CD4-positive, CD25-positive, alpha-beta regulatory T cell (primary cell): ENCODE measurements at places on chromosomes 7 and 10. TPM values are rescaled to one million over a fixed set of nuclear protein-coding genes. Genes with fewer than 3 reads are reported as not detected.

DNA sequence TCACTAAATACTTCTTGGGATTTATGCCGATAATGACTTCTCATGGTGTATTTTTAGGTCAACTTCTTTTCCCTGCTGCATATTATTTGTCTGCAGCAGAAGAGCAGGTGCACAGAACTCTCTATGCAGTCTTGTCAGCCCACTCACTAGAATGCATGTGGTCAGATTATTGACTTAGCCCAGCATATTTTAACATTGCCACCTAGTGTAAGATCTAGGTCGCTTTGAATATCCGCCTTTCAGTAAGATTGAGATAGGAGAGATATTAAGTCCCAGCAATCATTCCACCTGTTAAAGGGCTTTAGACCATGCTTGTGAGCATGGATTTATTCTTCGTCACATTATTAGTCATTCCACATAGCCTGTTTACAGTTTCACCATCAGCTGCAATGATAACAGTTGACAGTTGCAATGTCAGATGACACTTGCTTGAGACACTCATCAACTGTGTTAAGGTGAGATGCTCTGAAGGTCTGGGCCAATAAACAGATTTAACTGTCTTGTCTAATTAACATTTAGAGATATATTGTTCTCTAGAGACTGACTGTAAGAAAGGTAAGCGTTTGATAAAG is 491.7 kb downstream of the ARL4A start:
- no peak for DNase-seq
- no peak overlapping the region for H3K27ac ChIP-seq
- H3K27me3 ChIP-seq: no peaks in the 10 kb centered on the region
- H3K36me3 ChIP-seq: no peaks in the 10 kb centered on the region
- no peak overlapping the region for H3K4me3 ChIP-seq
- no peaks in the 10 kb centered on the region for H3K4me1 ChIP-seq

- H3K36me3 ChIP-seq: no peaks in the 10 kb centered on the region
- no peaks in the 10 kb centered on the region for H3K4me1 ChIP-seq
- no peaks in the 10 kb centered on the region for H3K27me3 ChIP-seq
These were observed 679.2 kb downstream of the SDK1 start for GRCh38 chr7:3980300-3980643.

DNA sequence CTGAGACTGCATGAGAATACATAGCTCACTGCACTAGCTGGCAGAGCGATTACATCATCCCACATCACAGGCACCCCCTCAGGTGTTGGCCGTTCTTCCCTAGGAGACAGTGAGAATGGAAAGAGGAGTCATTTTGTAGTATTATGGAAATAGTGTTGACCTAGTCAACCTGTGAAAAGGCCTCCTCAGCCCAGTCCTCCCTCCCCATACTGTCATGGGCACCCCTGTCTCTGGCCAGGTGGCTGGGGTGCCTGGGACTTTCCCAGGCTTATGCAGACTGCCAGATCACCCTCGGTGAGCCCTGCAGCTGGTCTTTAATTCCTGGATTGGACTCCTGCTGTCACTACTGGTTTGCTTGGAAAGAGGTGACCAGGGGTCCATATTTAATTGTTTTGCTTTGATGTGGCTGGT is 4.0 kb downstream of the INPP5A start:
- no peaks in the 10 kb centered on the region for H3K27me3 ChIP-seq
- H3K4me3 ChIP-seq: no peak overlapping the region
- H3K27ac ChIP-seq: no peak overlapping the region
- H3K4me1 ChIP-seq: peaks cover 68% of the 10 kb centered on the region
- DNase-seq: no peak
- H3K36me3 ChIP-seq: no peaks in the 10 kb centered on the region

- no peaks in the 10 kb centered on the region for H3K27me3 ChIP-seq
These were observed 324.2 kb downstream of the SH2D4B start for GRCh38 chr10:80861882-80862281.

DNA sequence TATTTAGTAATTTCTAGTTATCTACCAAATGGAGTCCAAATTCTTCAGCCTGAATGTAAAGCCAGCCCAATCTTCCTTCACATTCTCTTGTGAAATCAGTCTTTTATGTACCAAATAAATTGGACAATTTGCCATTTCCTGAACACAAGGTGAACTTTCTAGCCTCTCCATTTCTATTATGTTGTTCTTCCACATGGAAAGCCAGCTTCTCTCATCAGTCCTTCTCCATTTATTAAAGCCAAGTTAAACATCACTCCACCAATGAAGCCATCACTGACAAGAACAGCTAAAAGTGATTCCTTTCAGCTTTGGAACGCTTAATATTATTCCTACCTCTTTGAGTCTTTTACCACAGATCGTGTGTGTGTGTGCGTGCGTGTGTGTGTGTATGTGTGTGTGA is 88.4 kb downstream of the VPS41 start:
- H3K36me3 ChIP-seq: peaks cover 25% of the 10 kb centered on the region
- no peak overlapping the region for H3K4me3 ChIP-seq
- DNase-seq: no peak
- no peaks in the 10 kb centered on the region for H3K27me3 ChIP-seq
- no peak overlapping the region for H3K27ac ChIP-seq

DNA sequence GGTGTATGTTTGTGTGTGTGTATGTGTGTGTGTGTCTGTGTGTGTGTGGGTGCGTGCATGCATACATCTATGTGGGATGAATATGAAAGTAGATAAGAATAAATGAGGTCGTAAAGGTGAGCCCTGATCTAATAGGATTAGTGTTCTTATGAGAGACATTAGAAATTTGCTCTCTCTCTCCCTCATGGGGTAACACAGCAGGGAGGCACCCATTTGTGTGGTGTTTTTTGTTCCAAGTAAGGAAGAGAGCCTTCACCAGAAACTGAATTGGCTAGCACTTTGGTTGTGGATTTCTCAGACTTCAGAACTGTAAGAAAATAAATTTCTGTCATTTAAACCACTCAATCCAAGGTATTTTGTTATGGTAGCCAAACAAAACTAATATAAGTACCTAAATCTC is 353.7 kb upstream of the CHRM2 start:
- no peak for DNase-seq
- no peaks in the 10 kb centered on the region for H3K4me1 ChIP-seq
- no peak overlapping the region for H3K4me3 ChIP-seq
- H3K36me3 ChIP-seq: no peaks in the 10 kb centered on the region
- no peak overlapping the region for H3K27ac ChIP-seq

GRCh38 chr7:143479055-143479766 is 1.5 kb downstream of the TAS2R41 start:
- no peaks in the 10 kb centered on the region for H3K36me3 ChIP-seq
- no peaks in the 10 kb centered on the region for H3K27me3 ChIP-seq

- H3K4me3 ChIP-seq: no peak overlapping the region
- H3K4me1 ChIP-seq: no peaks in the 10 kb centered on the region
- no peaks in the 10 kb centered on the region for H3K36me3 ChIP-seq
- H3K27ac ChIP-seq: no peak overlapping the region
These were observed 21.5 kb upstream of the MYL10 start for GRCh38 chr7:101650579-101651081.

- no peak for DNase-seq
- H3K27me3 ChIP-seq: no peaks in the 10 kb centered on the region
- no peaks in the 10 kb centered on the region for H3K36me3 ChIP-seq
- H3K4me3 ChIP-seq: no peak overlapping the region
- H3K4me1 ChIP-seq: no peaks in the 10 kb centered on the region
These were observed 344.5 kb downstream of the PCLO start for GRCh38 chr7:82818171-82818570.

DNA sequence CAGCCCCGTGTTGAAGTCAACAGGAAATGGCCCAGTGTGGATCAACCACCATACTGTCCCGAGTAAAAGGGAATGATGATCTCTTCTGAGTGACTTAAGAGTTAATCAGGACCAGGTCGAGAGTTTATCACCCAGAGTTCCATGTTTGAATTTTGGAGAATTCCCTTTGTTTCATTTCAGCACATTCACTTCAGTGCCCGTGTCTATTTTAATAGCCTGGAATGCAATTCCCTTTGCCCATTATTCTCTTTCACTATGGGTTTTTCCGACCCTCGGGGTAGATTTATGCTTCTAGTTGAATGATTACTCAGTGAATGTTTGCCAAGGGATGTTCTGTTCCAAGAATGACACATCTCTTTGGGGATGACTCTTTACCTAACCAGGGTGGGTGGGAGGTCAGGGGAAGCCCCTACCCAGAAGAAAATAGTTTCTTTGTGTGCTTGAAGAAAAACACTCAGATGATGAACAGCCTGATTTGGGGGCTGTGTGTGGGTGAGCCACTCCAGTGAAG is 594.9 kb downstream of the INHBA start:
- H3K4me1 ChIP-seq: no peaks in the 10 kb centered on the region
- no peak for DNase-seq
- no peaks in the 10 kb centered on the region for H3K27me3 ChIP-seq
- no peak overlapping the region for H3K27ac ChIP-seq
- H3K4me3 ChIP-seq: no peak overlapping the region

- H3K36me3 ChIP-seq: peaks cover 2% of the 10 kb centered on the region
- H3K4me1 ChIP-seq: peaks cover 50% of the 10 kb centered on the region
- no peak for DNase-seq
- H3K4me3 ChIP-seq: no peak overlapping the region
These were observed 91.5 kb upstream of the EFCAB10 start for GRCh38 chr7:105672801-105673200.

DNA sequence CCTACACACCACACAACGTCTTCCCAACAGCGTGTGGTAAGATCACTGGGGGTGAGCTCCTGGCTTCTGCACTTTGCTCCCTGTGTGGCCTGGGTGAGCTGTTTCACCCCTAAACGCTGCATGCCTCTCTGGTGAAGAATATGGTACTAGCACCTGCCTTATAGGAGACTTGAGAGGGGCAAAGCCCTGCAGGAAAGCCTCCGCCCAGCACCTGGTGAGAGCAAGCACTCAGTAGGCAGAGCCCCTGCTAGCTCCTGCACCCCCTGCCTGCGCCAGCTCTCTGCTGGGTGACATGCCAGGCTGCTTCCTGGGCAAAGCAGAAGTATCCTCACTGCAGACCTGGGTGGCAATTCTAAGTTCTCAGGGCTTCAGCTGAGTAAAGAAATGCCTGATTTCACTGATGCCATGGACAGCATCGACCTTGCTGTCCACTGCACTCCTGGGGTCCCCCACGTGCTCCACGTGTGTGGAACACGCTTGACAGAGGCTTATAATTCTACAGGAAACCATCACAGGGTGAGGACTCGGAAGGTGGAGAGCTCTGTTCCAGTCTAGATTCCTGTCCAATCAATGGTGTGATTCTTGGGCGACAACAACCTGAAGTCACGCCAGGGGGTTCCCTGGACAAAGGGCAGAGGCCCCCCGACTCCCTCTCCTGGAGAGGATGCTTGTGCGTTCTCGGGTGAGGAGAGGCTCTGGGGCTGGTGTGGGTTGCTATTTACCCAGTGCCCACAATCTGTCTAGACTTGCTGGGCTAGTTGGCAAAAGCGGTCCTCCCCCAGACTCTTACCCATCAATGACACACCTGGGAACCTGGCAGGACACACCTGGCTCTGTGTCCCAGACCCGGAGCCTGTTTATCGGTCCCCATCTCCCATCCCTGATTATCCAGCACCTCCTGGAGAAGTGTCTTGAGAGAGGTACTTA is 5.0 kb upstream of the CALML5 start:
- DNase-seq: no peak
- no peaks in the 10 kb centered on the region for H3K27me3 ChIP-seq
- H3K36me3 ChIP-seq: no peaks in the 10 kb centered on the region
- no peak overlapping the region for H3K4me3 ChIP-seq

DNA sequence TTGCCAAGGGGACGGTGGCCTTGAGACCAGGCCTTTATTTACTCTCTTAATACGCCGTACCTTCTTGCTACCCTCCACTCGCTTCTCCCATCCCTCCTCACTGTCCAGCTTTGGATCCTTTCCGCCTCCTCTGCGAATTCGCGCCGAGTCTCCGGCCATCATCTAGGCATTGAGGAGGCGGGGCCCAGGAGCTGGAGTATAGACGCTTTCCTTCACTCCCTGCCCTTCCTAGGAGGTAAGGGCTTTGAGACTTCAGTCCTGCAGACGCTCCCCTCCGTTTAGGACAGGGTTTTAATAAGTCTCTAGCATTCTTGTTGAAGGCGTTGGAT is 538 bp downstream of the TFAM start:
- H3K27me3 ChIP-seq: no peaks in the 10 kb centered on the region
- H3K36me3 ChIP-seq: peaks cover 31% of the 10 kb centered on the region

DNA sequence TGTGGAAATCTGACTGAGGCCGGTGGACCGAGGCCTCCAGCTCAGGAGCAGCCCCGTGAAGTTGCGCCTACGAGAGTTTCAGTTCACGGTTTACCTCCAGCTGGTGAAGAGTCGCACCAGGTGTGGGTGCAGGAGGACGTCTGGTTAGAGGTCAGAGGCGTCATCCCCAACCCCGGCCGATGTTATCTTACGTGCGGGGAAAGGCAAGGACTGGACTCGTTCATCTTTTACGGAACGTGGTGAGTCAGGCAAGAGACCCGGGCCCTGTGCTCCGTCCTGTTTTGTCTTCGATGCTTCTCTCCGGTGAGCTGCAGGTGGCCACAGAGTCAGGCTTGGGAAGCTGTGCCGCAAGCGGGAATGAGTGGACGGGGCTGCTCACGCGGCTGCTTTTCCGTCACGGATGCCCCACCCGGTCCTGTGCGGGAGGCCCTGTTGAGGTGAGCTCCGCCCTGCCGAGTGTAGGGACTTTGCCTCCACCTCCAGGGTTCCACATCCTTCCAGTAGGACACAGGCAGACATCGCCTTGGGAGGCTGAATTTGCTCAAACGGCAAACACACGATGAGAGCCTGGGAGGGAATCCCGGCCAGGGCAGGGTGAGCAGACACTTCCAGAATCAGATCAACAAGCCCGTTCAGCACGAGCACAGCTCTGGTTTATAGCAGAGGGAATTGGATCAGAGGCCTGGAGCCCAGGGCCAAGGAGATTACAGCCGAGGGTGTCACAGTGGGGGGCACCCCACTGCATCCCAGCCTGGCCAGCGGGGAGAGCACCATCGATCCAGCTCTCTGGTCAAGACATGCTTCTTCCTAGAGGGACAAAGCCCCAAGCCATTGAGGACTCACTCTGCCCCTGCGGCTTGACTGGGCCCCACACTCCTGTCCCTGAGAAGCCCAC is 50.1 kb upstream of the INPP5A start:
- no peak overlapping the region for H3K27ac ChIP-seq
- H3K4me3 ChIP-seq: no peak overlapping the region
- no peaks in the 10 kb centered on the region for H3K4me1 ChIP-seq
- no peaks in the 10 kb centered on the region for H3K27me3 ChIP-seq

Gene CPA4
- not detected for total RNA-seq

Gene CAV2
- not detected for total RNA-seq

Gene SCIN
- not detected for total RNA-seq

Gene HYAL4
- total RNA-seq: not detected

Gene OR9A2
- total RNA-seq: not detected

Gene MMD2
- total RNA-seq: not detected

Gene ITIH5
- not detected for total RNA-seq

Gene OR2A5
- not detected for total RNA-seq

Gene GUSB
- 39.9 TPM for total RNA-seq

Gene SRGN
- total RNA-seq: 580 TPM

Gene ASAH2
- 1.6 TPM for total RNA-seq

Gene SDHAF3
- total RNA-seq: 9.8 TPM
